Fibroblast of skin of right quadriceps (primary cell): ENCODE measurements at places on chromosomes 2 and 18.
A peak's percentile ranks its signal among the peaks of the same experiment; 100 is the strongest.

- peak; percentile 1 for DNase-seq
Measured at GRCh38 chr18:66993492-66993891, 389.6 kb upstream of the CDH19 start.

GRCh38 chr2:11540148-11540995, 6.5 kb downstream of the GREB1 start:
- DNase-seq = no peak

DNA sequence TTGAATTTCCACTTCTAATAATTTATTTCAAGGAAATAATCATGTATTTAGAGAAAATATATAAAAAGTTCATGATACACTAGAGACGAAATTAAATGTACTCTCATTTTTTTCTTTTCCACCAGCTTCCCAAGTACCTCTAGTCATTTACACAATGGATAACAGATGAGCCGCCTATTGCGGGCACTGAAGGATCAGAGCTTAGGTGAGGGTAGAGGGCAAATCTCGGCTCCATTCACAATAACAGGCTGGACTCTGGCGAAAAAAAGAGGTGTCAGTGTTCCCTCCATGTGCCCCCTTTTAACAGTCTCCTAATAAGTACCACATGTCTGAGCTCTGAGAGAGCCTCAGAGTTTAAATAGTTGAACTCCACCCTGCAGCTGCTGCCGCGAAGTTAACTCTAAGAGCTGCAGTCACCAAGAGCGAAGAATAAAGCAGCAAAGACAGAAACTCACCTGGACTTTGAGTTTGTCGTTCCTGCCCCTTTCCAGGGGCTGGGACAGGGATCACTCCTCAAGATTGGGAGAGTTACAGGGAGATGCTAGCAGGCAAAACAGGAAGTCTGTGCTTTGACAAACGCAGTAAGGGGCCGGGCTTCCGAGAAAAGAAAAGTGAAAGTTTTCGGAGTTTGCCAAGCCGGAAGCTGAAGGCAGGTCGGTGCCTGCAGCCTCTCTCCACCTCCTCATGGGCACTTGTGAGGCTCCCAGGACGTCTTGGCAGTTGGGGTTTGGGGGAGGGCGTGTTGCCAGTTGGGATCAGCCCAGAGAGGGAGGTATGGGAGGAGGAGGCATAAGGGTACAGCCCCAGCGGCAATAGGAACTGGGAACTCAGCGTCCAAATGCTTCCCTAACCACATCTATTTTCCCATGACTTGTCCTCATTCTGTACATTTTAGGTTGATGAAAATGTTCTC, at the start of gene SP110:
Gene SP110, minus strand, starts transcription at position 566 of the 913 bp plus-strand sequence. CDS start 3,057 bp downstream, outside the sequence.
- DNase-seq = peak; percentile 77

DNA sequence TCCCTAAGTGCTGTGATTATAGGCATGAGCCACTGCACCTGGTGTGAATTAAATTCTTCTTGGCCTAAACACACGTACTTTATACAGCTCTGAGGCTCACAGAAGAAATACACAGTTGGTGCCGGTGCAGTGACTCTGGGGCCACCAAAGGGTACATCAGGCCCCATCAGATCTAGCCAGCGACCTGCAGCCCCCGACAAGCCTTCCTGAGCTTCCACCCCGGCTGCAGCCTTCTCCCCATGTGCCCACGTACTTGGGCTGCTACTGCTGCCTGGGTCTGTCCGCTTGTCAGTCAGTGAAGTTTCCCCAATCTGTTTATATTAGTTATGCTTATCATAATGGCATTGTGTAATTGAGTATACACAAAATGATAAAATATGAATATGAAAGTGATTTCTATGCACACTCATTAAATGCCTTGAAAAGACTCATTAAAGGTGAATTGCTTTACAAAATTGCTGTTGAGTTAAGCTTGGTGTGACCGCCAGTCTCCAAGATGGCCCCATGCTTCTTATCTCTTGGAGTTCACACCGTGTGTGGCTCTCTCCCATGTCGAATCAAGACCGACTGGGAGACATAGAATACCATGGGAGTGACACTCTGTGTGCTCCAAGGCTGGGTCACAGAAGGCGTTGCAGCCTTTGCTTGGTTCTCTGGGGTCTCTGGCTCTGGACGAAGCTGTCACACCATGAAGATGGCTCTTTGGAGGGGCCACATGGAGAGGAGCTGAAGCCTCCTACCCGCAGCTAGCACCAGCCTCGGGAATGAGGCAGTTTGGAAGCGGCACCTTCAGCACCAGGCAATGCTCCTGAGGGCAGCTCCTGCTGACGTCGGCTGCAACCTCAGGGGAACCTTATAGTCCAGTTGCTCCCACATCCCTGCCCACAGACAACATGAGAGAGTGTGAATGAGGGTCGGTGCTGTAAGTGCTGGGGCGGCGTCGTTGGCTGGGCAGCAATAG, 29.2 kb upstream of the HPCAL1 start:
- no peak for DNase-seq
